ENCODE measurements at places on chromosomes 13 and 19.

DNA sequence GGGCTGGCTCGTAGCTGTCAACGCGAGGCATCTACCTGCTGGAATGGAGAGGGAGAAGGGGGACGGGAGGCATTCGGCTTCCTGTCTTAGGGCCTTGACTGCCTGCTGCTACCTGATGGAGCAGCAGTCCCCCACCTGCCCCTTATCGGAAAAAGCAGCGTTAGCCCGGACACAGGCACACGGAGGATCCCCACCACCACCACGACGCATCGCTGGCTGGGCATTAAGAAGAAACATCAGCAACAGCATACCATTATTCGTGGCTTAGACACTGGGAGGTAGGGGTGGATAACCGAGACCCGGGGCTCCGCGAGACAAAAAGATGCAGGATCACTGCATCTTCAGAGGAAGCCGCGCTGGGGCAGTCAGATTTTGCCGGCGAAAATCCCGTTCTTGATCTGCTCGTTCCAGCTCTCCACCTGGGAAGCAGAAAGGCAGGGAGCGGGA, 1.1 kb downstream of the COX6B2 start:
- DNase-seq: no peak

GRCh38 chr19:52584736-52585440, 14.8 kb downstream of the ZNF701 start:
- no peak for DNase-seq

DNA sequence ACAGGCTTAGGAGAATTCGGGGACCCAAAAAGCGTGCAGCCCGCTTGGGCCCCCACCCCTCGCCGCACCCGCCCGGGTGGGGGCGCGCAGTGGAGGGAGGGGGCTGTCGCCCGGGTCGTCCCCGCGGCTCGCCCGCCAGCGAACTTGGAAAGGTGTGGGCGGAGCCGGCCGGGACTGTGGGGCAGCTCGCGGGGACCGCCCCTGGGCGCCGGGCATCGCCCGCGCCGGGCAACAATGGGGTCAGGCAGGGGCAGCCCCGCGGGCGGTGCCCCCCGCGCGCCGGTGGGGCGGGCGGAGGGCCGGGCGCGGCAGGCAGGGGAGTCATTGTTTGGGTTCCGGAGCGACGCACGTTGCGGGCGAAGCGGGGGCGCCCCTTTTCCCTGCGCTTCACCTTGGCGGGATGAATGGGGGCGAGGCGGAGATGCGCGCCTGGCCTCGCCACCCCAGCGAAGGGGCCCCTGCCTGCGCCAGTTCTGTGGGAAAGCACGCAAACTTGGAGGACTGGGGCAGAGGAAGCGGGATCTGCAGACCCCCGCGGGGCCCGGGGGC, 647 bp upstream of the KLF12 start:
- peak; percentile 70 for DNase-seq

DNA sequence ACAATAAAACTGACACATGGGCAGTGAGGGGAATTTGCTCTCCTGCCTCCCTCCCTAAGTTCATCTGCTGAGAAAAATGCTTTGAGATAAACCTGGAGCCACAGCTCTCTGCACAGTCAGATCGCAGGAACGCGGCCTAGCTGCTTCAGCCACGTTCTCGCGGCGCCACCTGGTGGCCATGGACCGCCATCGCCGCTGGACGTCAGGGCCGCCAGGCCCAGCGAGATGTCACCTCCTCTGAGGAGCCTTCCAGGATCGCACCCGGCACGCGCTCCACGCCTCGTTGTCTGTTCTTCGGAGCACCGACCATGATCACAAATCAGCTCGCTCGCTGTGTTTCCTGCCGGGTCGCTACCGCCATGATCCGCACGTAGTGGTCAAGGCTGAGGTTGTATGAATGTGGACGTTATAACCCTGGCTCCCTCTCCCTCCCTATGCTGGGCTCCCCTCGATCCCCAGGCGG, 20.6 kb upstream of the USP29 start:
- DNase-seq: no peak

- no peak for DNase-seq
Measured at GRCh38 chr13:62035981-62036380, 620.3 kb upstream of the PCDH20 start.

DNA sequence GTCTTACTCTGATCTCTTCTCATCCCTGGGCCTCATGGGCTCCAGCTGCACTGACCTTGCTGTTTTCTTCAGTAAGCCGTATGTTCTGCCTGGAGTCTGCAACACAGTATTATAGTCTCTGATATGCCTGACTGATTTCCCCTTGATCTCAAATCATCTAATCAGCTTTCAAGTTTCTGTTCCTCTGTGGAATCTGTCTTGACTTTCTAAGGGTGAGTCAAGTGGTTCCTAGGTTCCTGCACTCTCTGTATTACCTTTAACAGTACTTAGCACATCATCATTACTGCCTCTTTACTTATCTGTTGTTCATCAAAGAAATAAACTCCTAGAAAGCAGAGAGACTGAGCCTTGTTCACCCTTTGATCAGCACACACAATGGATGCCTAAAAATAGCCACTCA, 350.7 kb downstream of the LMO7 start:
- DNase-seq: no peak

- DNase-seq: no peak
Measured at GRCh38 chr13:113815151-113816058, 48.5 kb downstream of the GAS6 start.

GRCh38 chr13:107124129-107124718, 556.3 kb upstream of the ARGLU1 start:
- no peak for DNase-seq

DNA sequence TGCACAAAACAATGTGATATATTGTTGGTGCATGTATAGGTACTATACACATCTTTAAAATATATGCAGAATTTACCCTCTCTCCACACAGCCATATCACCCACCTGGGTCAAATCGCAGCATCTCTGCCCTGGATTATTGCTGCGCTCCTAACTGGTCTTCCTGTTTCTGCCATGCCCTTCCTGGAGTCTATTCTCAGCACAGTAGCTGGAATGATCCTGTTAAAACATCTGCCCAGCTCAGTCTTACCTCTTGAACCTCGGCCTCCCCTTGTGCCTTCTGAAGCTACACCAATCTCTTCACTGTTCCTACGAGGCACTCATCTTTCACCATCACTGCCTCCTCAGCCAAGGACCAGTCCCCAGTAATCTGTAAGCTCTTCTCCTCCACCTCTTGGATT, 25.5 kb upstream of the TNFRSF19 start:
- DNase-seq: no peak

DNA sequence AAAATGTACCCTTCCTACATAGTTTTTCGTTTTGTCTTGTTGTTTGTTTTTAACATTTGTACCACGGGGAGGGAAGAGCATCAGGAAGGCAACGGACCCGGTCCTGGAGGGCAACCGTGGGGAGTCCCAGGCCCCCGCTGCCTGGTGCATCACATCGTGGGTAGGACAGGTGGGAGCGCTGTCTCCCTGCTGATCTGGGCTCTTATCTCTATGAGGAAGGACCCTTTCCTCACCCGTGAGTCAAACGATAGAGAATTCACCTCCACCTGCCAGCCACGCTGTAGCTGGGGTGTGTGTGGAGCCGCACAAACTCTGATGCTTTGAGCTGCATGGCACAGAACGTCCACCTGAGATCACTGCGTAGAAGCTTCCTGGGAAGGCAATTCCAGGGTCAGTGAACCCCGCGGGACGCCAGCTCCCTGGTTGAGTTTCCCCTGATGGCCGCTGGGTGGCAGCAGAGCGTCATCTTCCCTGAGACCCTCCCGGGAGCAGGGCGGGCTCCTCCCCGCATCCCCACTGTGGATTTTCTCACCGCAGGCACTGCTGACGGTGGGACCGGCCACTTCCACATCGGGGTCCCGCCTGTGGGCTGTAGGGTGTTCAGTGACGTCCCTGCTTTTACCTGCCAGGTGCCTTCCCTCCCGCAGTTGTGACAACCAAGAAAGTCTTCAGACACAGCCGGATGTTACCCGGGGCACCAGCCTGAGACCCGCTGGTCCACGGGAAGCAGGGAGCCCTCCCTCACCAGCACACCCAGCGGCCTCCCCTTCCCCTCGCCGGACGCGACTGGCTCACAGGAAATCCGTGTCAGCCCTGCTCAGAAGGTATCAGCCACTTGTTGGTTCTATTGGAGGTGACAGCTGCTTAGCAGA, 54.7 kb downstream of the ZNF787 start:
- DNase-seq: no peak

GRCh38 chr19:32195706-32196610, 149.5 kb upstream of the ZNF507 start:
- DNase-seq: no peak

GRCh38 chr19:55284405-55285058, 735 bp downstream of the BRSK1 start:
- DNase-seq: no peak

DNA sequence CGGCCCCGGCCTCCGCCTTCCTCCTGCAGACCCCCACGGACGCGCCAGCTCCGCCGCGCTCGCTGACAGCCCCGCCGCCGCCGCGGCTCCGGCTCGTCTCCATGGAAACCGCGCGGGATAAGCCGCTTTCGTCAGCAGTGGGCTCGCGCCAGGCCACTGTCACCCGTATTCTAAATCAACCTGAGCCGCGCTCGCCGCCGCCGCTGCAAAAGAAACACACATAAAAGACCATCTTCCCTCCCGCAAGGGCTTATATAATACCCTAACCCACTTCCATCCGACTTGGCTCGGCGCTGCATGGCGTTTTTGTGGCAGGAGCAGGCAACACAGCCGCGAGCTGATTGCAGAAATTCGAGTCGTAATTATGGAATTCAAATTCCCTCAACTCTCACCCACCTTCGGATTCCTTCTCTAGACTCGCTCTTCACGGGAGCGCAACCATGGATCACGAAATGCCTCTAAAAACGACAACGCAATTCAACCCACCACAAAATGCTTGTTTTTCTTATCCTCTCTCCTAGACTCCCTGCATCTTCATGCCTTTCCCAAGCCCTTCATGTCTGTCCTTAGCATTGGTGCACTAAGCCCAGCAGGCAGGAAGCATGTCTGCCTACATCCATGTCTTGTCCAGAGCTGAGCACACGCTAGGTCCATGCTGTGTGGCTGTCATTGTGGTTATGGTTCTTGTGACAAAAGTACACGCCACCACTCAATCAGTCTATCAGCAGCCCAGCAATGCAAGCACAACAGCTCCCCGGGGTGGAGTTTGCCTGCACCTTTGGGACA, at the start of gene AMER2:
Gene AMER2, minus strand, starts transcription at position 772 of the 786 bp plus-strand sequence. Its CDS starts 669 bp downstream, at position 103.
- no peak for DNase-seq

GRCh38 chr13:20609145-20609544, 42.2 kb downstream of the IFT88 start:
- no peak for DNase-seq

DNA sequence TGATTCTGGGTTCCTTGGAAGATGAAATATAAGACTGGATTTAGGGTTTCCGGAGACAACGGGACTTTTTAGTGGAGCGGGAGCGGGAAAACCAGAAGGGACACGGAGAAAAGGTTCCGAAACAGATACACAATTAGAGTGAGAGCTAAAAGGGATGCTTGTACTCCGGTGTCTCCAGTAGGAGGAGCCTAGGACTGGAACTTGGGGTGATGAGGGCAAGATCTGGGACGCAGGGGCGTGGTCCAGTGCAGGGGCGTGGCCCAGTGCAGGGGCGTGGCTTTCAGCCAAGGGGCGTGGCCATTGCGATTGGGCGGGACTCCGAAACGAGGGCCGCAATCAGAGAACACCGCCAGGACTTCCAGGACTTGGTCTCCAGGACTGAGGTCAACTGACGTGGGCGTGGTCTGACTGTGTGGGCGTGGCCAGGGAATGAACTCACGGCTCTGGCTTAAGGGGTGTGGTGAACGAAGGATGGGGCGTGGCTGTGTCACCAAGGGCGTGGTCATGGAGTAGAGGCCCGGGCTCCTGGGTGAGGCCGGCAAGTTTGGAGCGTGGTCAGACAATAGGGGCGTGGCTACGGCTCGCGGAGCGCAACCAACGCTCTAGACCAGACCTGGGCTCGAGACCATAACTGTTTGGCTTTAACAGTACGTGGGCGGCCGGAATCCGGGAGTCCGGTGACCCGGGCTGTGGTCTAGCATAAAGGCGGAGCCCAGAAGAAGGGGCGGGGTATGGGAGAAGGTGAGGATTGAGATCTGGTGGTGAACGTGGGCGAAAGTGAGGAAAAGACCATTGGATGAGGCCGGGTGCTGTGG, at the start of gene DKKL1:
Gene DKKL1, plus strand, starts transcription at position 610 of the 815 bp plus-strand sequence. Its CDS starts 122 bp downstream, at position 732.
- peak; percentile 98 for DNase-seq

DNA sequence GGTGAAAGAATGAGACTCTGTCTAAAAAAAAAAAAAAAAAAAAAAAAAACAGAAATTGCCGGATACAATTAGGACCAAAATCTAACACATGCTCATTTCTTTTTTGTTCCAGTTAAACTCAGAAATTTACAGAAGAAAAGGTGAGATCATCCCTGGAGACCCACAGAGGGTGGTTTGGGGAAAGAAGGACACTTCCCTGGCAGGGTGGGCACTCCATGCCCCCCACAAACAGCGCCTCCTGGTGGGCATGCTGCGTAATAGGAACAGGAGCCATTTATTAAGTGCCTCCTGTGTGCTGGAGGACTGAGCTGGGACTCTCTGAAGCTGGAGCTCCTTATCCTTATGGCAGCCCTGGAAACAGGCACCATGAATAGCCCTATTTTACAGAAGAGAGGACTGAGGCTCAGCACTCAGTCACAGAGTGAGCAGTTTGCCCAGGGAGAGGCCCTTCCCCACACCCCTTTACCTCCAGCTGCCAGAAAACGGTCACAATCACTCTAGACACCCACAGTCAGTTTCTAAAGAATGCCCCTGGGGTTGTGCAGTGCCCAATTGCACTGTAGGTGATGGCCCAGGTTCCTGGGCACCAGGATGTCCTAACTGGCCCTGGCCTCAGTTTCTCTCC, 10.1 kb downstream of the C19orf38 start:
- no peak for DNase-seq

- DNase-seq: no peak
Measured at GRCh38 chr13:67137044-67137735, 92.9 kb downstream of the PCDH9 start.

GRCh38 chr13:26742691-26743358, 17.8 kb downstream of the GPR12 start:
- no peak for DNase-seq

DNA sequence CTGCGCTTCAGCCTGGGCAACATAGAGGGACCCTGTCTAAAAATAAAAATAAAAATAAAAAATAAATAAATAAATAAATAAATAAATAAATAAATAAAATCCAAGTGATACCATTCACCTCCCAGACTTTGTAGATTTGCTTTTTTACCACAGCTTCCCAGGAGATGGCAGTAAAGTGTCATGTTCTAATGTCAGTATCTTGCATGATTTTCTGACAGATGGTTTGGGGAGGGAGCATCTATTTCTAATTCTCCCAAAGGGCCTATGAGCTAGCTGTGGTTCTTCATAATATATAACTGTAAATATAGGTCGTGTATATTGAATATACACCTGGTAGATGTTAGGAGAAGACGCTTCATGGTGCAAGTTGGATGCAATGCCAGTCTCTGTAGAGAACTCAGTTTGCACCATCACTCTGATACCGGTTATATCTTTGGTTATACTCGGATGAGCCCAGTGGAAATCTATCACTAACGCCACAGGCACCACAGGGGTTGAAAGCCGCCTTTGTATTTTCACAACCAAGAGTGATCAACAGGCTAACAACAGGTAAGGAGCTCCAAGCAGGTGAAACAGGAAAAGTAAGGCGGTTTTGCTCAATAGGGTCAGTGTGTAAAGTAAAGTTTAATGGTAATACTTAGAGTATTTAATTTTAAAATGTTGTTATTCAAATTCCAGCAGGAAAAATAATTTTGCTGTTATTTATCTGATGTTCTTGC, 13.9 kb downstream of the APLP1 start:
- DNase-seq: no peak

- no peak for DNase-seq
Measured at GRCh38 chr19:44745341-44745831, 3.1 kb upstream of the BCL3 start.

All from RWPE2 (cell line).